ENCODE measurements at places on chromosomes 5 and 9.

- DNase-seq: no peak
Observed at GRCh38 chr9:76756268-76756640, 8.0 kb upstream of the PCA3 start.

DNA sequence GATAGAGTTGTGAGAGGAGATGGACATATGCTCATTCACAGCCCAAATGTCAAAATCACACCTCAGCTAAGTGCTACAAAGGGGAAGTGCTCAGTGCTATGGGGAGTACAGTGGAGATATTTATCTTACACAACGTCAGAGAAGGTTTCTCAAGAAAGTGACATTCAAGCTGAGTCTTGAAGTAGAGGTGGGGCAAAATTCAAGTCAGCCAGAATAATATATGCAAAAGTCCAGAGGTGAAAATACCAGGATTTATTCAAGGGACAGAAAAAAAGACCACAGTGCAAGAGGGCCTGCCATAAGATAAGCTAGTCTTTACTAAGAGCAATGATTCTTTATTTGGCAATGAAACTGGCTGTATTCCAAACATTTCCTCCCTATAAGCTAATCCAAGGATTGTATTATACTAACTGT is 327.8 kb upstream of the PIK3R1 start:
- no peak for DNase-seq

DNA sequence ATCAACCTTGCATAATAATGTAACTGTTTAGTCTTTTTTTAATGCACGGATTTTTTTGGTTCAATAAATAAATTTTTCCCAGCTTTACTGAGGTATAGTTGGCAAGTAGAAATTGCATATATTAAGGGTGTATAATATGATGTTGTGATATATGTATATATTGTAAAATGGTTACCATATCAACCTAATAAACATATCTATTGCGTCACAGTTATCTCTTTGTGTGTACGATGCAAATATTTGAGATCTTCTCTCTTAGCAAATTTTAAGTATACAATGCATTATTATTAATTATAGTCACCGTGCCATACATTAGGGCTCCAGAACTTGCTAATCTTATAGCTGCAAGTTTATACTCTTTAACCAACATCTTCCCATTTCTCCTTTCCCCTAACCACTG is 57.2 kb upstream of the TMEM161B start:
- no peak for DNase-seq

DNA sequence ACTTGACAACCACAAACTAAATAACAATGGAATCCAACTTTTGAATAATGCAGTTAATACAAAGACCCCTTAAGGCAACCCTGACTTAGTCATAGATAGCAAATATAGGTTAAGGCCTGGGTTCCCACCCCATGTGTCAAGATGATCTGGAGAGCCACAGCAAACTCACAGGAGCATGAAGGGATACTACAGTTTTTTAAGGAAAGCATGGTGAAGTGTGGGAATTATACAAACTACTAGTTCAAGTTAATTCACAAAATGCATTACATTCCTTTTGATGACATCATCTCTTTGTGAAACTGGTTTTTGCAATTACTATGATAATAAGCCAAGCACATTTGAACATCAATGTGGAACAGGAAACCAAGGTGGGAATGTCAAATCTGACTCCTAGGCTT is 50.6 kb downstream of the LHFPL2 start:
- no peak for DNase-seq
